ENCODE measurements at places on chromosomes 2 and 18.

GRCh38 chr2:120920454-120921148 is 184.9 kb downstream of the GLI2 start:
- no peak for DNase-seq

GRCh38 chr2:72150861-72151356 is 3.2 kb upstream of the CYP26B1 start:
- no peak for DNase-seq

- DNase-seq: no peak
These were observed 111.3 kb downstream of the HDAC4 start for GRCh38 chr2:239289545-239289944.

DNA sequence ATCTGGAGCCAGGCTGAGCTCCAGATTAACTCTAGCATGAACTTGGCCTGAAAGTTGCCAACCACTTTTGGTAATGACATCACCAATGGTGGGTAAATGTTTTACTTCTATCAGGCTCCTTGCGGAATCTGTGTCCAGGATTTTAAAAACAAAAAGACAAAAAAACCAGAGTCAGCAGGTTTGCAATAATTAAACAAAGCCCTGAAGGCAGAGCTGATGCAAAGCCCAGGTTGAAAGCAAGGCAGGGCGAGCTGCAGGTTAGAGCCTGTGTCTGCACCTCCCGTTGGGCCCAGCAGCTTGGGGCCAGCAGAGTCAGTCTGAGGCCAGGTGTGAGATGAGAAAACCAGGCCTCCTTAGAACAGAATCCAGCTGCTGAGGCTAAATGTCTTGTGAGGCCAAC is 29.1 kb upstream of the ALK start:
- DNase-seq: no peak

DNA sequence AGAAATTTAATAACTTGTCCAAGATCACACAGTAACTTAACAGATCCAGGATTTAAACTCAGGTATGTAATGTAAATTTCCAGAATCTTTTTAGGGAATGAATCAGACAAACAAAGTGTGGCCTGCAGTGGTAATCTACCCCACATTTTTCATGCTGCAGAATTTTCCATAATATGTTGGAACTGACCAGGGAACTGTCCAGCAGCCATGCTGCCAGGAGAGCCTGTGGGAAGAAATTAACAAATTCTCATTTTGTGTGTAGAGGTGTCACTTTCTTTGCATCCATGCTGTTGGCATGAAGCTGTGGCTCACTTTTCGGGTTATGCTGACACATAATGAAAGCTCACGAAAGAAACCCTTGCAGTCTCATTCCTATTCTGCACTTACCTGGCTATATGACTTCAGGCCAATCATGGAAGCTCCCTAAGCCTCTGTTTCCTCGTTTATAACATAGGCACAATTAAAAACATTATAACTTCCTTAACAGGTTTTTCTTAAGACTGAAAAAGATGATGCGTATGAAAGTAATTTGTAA is 54.7 kb downstream of the CDKL4 start:
- DNase-seq: no peak

GRCh38 chr2:124822516-124822915 is 797.4 kb downstream of the CNTNAP5 start:
- no peak for DNase-seq

DNA sequence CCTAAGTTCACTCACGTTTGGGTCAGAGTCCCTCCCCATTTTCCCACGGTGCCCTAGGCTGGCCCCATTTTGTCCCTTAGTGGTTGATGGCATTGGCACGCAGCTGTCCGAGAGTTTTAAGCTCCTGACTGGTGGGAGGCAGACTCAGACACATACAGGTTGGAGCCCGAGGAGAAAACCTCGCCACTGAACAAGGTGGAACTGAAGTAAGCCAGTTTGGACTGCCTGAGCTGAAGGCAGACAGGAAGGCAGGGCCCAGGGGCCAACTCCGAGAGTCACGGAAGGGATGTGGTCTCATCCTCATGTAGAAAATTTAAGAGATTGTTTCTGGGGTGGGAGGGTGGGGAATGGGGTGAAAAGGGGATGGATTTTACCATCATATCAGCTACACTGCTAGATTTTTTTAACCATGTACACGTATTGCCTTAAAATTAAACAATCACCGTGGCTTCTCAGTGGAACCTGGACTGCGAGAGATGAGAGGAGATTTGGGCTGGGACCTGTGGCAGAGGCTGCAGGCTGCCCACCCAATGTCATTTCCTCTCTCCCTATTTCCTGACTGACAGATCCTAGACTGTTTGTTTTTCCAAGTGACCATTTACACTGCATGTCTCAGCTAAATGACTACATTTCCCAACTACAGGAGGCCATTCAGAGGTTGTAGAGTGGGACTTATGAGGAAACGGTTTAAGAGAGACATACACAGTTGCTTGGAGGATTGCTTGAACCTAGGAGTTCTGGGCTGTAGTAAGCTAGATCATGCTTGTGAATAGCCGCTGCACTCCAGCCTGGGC is 19.4 kb upstream of the NMUR1 start:
- no peak for DNase-seq

- DNase-seq: no peak
These were observed 13.7 kb upstream of the TMEM182 start for GRCh38 chr2:102748107-102748506.

DNA sequence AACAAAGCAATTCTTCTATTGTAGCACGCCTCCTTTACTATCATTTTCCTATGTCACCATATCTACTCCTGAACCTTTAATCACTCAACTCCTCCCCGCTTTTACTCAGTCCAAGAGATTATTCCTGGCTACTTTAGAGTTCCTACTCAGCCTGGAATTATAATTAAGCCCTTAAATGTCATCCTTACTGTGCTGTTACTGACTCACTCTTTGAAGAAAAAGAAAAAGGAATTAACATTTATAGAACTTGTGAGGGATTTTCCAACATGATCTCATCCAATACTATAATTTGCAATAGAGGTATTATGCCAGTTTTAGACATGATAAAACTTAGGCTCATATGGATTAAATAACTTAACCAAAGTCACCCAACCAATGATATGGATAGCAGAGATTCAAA is 61.7 kb downstream of the CCDC88A start:
- no peak for DNase-seq

GRCh38 chr18:48161191-48161910 is 230.9 kb upstream of the SMAD2 start:
- peak; percentile 25 for DNase-seq

DNA sequence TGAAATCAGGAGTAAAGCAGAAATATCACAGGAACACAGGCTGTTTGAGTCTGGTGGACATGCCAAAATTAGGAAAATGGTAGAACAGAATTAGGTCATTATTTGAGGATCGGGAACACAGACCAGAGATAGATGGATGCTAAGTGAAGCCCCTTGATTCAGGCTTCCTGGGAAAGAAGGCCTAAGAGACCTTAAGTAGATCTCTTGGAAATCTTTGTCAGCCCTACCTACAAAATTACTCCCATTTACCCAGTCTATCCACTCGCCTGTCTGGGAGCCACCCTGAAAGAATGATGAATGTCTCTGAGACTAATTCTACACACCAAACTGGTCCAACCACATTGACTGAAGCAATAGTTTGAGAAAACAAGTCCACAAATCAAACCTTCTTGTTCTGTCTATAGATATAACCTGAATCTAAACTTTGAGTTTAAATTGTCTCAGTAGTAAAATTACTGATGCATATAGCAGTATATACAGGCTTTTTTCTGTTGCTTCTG is 36.6 kb upstream of the TANK start:
- DNase-seq: no peak

GRCh38 chr2:44929735-44930273 is 11.7 kb upstream of the SIX3 start:
- DNase-seq: no peak

- no peak for DNase-seq
These were observed 75.5 kb upstream of the CTAGE1 start for GRCh38 chr18:22493255-22493654.

Measured in stimulated activated CD8-positive, alpha-beta memory T cell treated with anti-CD3 and anti-CD28 coated beads, Interleukin-2, amount 100 ng/mL, for 1 hour (primary cell).